ENCODE measurements at places on chromosomes 2 and 18.
A peak's percentile ranks its signal among the peaks of the same experiment; 100 is the strongest.

DNA sequence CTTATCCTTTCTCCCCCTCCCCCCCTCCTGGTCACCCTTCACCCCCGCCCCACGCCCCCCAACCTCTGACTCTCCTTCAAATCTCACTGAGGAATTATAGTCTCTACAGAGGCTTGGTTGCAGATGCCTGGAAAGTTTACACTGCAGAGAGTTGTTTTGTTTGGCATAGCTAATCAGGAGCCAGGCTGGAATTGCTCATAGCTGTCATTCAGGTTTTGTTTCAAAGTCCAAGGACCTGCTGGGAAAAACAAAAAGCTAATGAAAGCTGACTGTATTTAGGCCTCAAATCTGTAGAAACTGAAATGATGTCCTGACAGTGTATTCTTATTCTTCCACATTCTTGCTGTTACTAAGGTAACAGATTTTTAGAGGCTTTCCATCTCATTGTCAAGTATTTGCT lies 22.6 kb downstream of the GREB1L start:
- no peak for DNase-seq

DNA sequence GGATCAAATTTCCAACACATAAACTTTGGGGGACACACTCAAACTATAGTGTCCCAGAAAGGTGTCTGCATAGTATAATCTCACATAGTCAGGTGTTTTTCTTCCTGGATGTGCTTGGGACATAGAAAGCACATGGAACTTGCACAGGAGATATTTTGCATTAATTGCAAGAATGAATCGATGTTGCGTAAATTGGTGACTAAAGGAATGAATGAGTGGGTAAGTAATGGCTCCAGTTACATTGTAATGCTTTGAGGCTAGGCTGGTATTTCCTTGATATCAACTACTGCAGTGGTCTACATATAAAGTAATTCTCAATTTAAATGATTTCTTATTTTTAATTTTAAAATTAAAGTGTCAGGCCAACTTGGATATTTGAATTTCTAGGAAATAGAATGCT lies 53.4 kb downstream of the SH3RF3 start:
- DNase-seq: no peak

DNA sequence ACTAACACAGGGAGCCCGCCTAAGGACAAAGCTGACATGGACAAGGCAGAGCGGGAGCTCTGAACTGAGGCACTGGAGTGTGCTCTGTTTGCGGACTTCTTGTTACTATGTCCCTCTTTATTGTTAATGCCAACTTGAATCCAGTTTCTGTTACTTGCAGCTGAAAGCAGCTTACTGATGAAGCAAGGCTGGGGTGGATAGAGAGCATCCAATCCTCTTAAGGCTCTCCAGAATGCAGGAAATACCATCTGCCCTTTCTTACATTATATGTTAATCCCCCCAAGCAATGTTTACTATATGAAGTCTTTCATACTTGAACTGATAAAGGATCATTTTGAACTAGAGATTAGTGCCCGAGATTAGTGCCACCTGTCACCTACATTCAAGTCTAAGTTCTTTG lies 9.4 kb downstream of the FAM210A start:
- DNase-seq: no peak

GRCh38 chr2:166090346-166090745 lies 37.5 kb downstream of the SCN1A start:
- DNase-seq: no peak

GRCh38 chr2:46216213-46216612 lies 81.0 kb upstream of the EPAS1 start:
- DNase-seq: no peak

DNA sequence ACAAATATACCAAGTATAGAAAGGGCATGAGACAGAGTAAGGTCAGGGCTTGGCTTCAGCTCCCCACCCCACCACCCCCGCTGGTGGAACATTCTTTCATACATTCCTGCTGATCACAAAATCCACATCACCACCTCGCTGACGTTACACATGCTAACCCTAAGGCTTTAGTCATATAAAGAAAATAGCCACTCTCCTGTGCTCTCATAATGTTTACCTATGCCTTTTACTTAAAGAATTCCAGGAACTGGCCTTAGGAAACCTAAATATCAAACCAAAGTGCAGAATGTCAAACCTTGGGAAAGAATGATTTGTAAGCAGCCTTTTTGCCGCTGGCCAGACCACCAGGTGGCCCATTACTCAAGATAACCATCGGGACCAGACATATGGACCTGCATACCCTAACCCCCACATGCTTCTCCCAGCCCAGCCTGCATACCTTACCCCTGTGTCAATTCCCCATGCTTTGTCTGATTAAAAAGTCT lies 136.3 kb upstream of the SLC39A10 start:
- no peak for DNase-seq

- DNase-seq: no peak
Observed at GRCh38 chr2:1935476-1935875, 191.2 kb upstream of the PXDN start.

- peak; percentile 84 for DNase-seq
Observed at GRCh38 chr2:197453914-197454398, 604 bp downstream of the COQ10B start.

- no peak for DNase-seq
Observed at GRCh38 chr2:151475071-151475470, 65.4 kb downstream of the RIF1 start.

DNA sequence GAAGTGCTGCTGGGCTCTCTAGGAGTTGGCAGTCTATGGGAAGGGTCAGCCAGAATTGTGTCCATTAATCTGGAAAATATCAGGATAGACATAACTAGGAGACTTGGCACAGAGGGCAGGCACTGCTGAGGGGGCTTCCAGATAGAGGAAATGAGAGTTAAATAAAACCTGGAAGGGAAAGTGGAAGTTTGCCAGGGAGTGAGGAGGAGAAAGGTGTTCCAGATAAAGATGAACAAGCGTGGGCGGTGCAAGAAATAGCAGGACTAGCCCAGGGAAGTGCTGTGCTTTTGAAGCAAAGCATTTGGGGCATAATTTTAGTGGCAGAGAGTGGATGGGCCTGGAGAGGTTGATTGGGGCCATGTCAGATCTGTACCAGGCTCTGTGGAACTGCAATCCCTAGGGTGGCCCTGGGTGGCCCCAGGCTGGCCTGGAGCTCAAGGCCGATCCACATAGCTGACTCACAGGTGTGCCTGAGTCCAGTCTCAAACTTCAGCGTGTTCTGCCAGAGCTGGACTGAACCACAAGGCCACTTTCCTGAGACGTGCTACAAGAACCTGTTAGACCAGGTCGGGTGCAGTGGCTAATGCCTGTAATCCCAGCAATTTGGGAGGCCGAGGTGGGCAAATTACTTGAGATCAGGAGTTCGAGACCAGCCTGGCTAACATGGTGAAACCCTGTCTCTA lies 26.9 kb downstream of the GALM start:
- DNase-seq: no peak

DNA sequence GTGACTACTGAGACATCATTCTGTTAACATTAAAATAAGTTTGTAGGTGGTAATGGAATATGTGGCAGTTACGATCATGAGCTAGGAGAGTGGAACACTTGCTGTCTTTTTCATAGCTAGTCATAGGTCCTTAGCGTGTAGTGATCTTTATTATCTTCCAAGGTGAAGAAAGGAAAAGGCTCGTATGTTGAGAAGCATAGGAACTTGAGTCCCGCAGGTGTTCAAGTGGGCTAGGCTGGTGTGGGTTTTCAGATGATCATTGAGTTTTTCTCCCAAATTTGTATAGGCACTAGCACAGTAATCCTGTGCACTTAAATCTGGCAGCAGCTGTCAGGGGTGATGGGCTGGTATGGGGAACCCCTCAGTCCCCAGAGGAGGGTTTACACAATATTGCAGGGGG lies 10.9 kb downstream of the SLC20A1 start:
- no peak for DNase-seq

GRCh38 chr2:15991231-15991630 lies 50.9 kb downstream of the MYCN start:
- no peak for DNase-seq

- no peak for DNase-seq
Observed at GRCh38 chr2:134836986-134837385, 1.4 kb upstream of the ACMSD start.

DNA sequence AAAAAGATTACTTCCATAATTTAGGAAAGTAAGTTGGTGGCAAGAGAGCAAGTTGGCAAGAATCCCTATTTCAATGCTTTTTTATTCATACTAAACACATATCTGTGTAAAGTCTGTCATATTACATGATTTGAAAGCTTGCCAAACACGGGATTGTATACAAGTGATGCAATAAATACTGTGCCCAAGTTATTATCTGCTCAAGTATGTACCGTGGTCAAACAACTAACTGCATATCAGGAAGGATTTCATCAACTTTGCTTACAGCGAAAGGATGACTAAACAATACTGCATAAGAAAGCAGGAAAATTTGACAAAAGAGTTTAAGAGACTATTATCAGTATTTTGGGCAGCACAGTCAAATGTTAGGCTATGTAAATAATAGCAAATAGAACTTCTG lies 69.6 kb upstream of the SCN1A start:
- DNase-seq: no peak

GRCh38 chr18:24219561-24220317 lies 80.9 kb downstream of the CABYR start:
- no peak for DNase-seq

DNA sequence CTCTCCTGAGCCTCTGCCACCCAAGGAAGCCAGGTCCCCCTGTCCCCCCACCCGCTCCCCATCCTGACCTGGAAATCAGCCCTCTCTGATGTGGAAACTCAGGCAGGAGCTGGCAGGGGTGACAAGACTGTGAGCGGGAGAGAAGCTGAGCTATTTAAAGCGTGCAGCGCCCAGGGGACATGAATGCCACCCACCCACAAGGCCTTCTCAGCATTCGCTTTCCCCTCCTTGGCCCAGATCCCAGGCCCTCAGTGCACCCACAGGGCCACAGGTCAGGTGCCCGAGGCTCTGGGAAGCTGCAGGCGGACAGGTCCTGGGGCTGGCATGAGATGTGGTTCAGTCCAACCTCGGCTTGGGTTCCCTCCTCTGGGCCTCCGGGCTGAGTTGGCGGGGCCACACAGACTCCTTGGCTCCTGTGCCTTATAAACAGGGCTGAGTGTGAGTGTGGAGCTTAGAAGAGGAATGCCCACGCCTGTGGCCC lies 168.3 kb downstream of the SMAD7 start:
- no peak for DNase-seq

DNA sequence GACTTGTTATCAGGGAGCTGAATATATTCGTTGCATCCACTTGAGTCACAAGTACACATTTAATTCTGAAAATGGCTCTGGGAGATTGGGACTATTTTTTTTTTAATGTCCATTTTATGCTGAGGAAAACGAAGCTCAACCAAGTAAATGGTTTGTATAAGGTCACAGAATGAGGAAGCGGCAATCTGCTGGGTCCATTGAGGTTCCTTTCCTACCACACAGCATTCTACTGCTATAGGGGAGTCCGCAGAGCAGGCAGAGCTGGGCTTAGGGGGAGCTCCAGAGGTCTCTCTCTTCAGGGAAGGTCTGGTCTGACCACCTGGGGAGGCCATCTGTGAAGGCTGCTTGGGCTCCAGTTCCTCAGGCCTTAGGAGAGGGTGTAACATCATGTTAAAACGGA lies 77.9 kb downstream of the MCFD2 start:
- no peak for DNase-seq

- no peak for DNase-seq
Observed at GRCh38 chr2:111155610-111156009, 34.9 kb downstream of the BCL2L11 start.

GRCh38 chr18:80175451-80176204 lies 66.6 kb downstream of the ADNP2 start:
- no peak for DNase-seq

- peak; percentile 57 for DNase-seq
Observed at GRCh38 chr2:181465676-181466375, 8.6 kb downstream of the ITGA4 start.

DNA sequence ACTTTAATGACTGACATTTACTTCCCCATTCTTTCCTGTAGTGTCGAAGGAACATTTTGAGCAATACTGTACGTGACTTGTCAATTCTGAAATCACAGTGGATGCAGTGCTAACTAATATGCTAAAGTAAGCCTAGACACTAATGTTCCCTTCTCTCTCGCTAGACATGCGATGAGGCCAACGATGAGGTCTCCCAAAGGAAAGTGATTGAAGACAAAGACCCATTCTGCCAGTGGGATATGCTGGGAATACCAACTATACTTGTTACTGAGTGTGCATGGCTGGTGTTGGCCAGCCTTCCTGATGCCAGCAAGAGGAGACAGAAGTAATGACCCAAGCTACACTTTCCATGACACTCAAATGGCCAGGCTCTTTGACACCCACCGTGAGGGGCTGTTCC lies 2.5 kb upstream of the SERPINE2 start:
- no peak for DNase-seq

- no peak for DNase-seq
Observed at GRCh38 chr2:133600266-133600928, 32.1 kb upstream of the NCKAP5 start.

DNA sequence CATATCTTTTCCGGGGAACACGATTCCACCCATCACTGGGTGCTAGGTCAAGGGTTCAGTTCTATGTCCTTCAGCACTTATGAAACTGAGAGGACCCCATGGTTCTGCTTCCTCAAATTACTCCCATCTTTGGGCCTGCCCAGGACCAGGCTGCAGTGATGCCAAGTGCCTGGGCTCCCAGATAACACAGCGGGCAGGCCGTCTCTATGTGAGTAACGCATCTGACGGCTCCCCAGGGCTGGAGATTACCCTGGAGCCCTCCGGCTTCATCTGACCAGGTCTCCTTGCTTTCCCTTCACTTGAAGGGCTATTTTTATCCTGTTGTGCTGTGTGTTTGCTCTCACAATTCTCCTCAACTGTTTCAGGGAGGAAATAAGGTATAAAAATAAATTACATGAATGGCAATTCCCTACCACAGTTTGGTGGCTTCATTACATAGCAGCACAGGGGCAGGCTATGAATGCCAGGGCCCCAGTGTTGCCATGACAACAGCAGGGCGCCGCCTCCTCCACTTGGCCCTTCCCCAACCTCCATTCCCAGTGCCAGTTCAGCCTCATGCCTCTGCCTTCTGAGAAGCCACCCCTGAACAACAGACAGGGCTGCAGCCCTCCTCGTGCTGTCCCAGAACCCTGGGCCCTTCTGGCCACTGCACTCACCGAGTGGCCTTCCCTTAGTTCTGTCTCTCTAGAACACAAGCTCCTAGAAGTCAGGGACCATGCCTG lies 25.4 kb upstream of the TMEM131 start:
- no peak for DNase-seq

- DNase-seq: no peak
Observed at GRCh38 chr2:231263118-231263831, 64.8 kb downstream of the ARMC9 start.

DNA sequence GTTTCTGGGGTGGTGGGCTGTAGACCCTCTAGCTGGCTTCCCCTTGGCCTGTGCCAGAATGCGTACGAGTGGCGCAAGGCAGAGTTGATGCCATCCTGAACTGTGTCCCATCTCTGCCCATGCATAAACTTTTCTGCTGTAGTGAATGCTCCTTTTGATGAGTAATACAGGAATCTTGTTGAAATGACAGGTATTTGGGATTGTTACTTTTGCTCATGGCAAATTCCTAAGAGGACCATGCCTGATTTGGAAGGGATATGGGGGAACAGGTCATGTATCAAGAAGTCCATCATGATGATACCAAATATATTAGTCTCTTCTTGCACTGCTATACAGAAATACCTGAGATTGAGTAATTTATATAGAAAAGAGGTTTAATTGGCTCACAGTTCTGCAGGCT lies 648.0 kb downstream of the SLC4A3 start:
- no peak for DNase-seq

- DNase-seq: no peak
Observed at GRCh38 chr2:159737292-159737916, 25.1 kb downstream of the MARCHF7 start.

All from skin of body (tissue), 3 donors.